ENCODE measurements at places on chromosomes 6 and 20.
A peak's percentile ranks its signal among the peaks of the same experiment; 100 is the strongest.

DNA sequence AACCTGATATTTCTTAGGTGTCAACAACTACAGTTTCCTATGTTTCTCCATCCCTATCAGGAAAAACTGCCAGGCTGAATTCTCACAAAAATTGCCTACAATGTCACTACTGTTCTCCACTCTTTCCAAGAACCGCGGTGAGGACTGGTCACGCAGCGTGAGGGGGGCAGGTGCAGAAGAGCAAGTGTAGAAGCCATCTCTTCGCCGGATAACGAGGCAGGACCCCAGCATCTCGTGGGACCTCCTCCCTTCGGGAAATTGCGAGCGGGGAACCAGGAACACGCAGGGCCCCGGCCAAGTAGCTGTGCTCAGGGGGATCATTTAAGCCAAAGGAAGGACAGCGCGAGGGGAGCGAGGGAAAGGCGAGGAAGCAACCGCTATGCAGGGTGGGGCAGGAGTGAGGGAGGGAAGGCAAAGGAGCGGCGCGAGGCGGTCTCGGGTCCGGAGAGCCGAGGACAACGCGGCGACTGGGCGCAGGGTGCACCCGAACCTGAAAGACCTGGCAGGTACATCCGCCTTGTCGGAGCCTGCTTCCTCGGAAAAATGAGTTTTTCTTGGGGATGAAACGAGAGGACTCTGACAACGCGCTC lies 559 bp downstream of the APMAP start:
- no peak for DNase-seq

GRCh38 chr6:6640926-6641325 lies 52.4 kb downstream of the LY86 start:
- DNase-seq: no peak

DNA sequence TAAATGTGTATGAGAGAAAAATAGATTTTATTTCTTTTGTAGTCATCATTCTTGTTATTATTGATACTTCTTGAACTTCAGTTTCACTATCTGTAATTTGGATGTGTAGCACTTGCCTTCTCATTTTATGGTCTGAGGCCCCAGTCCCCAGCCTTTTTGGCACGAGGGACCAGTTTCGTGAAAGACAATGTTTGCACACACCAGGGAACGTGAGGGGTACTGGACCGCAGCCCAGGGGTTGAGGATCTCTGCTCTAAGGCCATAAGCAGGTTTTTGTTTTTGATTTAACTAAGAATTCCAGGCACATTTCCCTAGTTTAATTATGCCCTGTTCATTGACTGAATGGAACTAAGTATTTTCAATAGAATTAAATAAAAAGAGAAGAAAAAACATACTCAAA lies 261.5 kb downstream of the BMP2 start:
- no peak for DNase-seq

- DNase-seq: no peak
Observed at GRCh38 chr20:48489046-48489463, 338.7 kb downstream of the PREX1 start.

DNA sequence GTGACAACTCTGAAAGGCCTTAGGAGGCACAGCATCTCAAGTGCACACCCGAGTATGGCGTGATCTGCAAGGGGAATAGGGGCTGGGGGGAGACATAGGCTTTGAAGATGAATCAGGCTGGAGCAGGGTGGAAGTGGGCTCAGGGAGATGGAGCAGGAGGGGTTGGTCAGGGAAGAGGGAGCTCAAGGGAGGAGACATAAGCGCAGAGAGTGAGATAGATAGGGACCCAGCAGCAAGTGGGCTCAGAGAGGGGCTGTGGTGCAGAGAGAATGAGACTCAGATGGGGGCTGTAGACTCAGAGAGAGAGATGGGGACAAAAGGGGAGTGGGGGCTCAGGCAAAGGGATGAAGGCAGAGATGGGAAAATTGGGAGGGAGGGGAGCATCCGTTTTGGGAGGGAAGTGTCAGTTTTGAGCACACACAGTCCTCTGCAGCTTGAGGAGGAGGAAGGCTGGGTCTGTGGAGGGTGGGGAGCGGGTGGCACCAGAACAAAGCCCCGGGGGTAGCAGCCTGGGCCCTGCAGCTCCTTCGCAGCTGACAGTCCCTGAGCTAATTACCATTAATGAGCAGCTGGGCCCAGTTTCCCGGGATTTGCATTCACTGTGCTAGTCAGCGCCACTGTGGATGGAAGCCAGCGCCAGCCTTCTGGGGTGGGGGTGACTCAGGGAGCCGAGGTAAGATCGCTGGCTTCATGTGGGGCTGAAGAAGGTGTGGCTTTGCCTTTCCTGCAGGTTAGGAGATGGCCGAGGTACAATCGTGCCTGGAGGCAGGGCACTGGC lies 18.7 kb downstream of the SRXN1 start:
- DNase-seq: no peak

DNA sequence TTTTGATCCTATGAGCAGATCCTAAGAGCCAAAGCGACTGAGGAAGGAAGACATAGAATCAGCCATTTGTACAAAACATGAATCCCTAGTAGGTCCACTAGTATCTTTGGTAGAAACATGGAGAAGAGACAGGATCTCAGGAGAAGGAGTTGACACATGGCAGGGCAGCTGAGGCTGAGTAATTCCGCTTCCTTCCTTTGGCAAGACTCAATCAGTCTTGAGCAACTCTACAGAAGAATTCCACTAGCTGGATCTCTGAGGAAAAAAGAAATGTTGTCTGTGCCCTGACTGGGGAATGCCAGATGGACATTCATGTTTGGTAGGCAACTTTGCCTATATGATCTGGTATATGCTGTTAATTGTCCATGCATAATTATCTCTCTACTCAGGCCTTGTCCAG lies 35.3 kb downstream of the ESR1 start:
- no peak for DNase-seq

GRCh38 chr6:157715728-157716164 lies 107.3 kb upstream of the SNX9 start:
- no peak for DNase-seq

- DNase-seq: peak; percentile 81
Observed at GRCh38 chr6:42661540-42662153, 60.8 kb downstream of the PRPH2 start.

DNA sequence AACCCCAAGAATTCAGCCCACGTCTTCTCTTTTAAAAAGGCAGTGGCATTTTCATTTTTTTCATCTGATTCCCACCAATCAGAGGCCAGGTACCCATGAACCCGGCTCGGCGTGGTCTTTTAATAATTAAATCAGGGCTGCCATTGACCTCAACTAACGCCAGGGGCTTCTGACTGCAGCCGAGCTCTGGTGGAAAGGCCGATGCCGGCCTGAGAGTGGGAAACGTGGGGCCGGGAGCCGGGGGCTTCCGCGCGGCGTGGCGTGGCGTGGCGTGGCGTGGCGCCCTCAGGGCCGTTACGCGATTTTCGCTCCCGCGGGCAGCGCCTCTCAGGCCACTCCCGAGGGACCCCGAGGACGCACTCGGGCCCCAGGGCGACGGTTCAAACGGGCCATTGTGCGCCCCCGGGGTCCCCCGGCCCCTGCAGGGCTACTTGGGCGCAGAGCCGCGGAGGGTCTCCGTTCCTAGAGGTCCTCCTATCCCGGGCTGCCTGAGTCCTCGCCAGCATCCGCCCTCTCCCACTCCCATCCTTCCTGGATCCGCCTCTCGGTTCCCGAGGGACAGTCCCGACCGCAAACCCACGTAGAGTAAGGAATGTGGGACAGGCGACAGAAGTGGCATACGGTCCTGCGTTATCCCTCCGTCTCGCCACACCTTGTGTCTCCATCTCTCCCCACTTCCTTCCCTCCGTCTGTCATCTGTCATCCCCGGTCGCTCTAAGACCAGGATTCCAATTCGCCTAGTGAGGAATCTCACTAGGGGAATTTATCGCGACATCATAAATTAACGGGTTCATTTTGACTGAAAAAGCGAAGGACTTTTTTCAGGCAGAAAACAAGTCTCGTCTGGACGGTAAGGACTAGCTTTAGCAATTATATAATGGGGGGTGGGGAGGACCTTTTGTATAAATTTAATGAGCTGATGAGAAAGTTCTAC lies 876 bp upstream of the TBPL1 start:
- peak; percentile 69 for DNase-seq

- no peak for DNase-seq
Observed at GRCh38 chr20:60598528-60598927, 640.3 kb downstream of the CDH26 start.

DNA sequence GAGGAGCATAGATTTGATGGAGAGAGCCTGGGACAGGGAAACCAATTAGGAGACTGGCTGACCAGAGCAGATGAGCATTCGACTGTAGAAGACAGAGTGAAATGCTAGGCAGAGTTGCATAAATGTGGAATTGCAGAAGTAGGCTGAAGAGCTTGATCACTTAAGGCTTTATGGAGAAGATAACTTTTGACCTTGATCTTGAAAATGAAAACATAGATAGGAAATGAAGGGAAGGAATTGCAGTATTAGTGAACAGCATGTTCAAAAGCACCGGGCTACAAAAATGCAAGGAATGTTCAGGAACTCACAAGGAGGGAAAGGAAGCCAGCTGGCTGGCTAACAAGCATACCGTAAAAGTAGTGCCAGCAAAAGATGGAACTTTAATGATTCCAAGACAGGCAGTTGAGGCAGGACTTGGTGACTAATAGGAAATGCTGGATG lies 20.5 kb upstream of the LTV1 start:
- no peak for DNase-seq

GRCh38 chr20:34083137-34083536 lies 28.9 kb downstream of the EIF2S2 start:
- DNase-seq: no peak

- no peak for DNase-seq
Observed at GRCh38 chr6:75213112-75213511, 7.3 kb upstream of the COL12A1 start.

- no peak for DNase-seq
Observed at GRCh38 chr6:145071836-145072235, 663.5 kb downstream of the EPM2A start.

DNA sequence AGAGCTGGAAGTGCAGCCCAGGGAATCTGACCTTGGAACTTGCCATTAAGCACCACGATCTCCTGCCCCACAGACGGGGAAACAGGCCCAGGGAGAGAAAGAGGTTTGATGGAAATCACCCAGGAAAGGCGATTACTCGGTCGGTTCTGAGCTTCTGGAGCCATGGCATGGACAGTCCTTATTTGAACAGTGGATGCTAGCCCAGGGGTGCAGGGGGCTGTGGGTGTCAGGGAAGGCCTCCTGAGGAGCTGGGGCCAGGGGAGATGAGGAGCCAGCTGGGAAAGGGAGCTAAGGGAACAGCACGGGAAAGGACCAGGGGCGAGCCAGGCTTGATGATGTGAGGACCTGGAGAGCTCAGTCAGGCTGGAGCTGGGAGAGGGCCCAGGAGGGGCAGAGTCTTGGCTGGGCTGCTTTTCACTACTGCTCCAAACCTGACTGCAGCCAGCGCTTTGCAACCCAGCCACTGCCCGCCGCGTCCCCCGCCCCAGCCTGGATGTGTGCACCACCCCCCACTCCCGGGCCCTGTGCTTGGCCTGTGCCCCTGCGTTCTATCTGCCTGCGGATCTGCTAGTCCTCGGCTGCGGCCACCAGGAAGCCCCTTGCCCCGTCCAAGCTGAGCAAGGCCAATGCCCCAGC lies 17.8 kb downstream of the SUN5 start:
- DNase-seq: no peak

- DNase-seq: no peak
Observed at GRCh38 chr6:111921103-111921502, 47.9 kb upstream of the FYN start.

DNA sequence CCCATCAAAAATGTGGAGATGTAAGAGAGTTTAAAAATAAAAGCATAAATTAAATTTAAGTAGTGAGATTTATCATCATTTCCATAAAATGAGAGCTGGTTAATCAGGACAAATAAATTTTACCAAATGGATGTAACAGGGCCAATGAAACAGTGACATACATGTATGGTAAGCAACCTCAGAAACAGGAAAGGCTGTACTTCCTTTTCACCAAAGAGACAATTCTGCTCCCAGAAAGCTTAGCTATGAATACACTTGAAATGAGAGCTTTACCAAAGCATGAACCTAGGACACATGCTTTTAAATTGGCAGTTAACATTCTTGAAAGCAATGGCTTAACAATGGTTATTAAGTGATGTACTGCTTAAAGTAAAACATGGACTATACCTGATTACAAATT lies 12.1 kb upstream of the UBE2J1 start:
- no peak for DNase-seq

GRCh38 chr6:100633096-100633777 lies 168.5 kb upstream of the SIM1 start:
- no peak for DNase-seq

GRCh38 chr20:47127546-47127945 lies 229.0 kb downstream of the ZMYND8 start:
- DNase-seq: no peak

- DNase-seq: no peak
Observed at GRCh38 chr6:12096342-12096741, 84.2 kb downstream of the HIVEP1 start.

GRCh38 chr6:169145991-169146501 lies 107.6 kb downstream of the THBS2 start:
- DNase-seq: no peak

GRCh38 chr20:4136078-4136966 lies 121.0 kb upstream of the RNF24 start:
- no peak for DNase-seq

DNA sequence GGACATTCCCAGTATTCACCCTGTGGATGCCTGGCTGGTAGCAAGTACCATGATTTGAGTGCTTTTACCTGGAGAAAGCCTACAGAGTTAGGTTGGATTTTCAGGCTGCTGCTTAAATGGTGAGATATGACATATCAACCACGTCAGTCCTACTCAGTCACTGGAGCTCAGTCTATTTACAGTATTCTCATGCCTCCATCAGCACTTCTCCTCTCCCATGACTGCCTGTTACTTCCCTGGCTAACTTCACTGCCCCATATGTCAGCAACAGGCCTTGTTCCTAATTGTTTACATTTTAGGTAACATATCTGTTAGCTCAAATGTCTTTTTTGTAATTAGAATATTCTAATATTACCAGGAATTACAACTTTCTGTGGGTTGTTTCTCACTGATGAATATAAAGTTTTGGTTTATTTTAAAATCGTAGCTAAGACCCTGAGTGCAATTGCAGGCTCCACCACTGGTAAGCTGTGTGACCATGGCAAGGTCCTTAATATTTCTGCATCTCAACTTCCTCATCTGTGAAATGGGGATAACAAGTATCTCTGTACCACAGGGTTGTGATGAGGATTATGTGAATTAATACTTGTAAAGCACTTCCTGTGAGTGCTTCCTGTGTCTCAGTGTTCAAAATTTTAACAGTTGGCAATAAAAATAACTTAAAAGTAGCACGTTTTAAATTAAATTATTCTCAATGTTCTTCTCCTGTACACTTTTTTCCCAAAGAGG lies 54.3 kb downstream of the RNF144B start:
- DNase-seq: no peak

DNA sequence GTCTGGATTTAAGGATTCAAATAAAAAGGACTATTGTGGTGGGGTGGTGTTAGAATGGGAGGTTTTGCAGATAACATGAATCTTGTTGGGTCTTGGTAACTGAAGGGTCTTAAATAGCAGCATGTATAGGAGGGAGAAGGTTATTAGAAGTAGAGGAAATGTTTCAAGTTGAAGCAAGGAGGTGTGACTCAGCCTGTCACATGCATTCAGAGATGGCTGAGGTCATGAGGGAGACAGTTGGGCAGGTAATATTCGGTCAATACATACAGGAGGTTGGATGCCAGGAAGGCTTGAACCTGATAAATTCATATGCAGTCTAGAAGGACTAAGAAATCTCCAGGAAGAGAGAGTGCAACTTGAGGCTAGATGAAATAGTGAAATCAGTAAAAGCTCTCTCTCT lies 6.1 kb downstream of the KLHL31 start:
- no peak for DNase-seq

GRCh38 chr20:56608376-56608775 lies 20.7 kb upstream of the TFAP2C start:
- no peak for DNase-seq

- DNase-seq: no peak
Observed at GRCh38 chr20:32333988-32334885, 23.9 kb upstream of the ASXL1 start.

- DNase-seq: no peak
Observed at GRCh38 chr20:61045876-61046585, 206.0 kb upstream of the CDH4 start.
